ENCODE measurements at places on chromosomes 7 and 10. TPM values are rescaled to one million over a fixed set of nuclear protein-coding genes. Genes with fewer than 3 reads are reported as not detected.

Gene INMT
- 7.8 TPM for total RNA-seq

Gene TBC1D12
- total RNA-seq = 19.0 TPM

GRCh38 chr7:46719616-46720015, 798.5 kb upstream of the IGFBP3 start:
- no peak for DNase-seq

Gene CFTR
- not detected for total RNA-seq

DNA sequence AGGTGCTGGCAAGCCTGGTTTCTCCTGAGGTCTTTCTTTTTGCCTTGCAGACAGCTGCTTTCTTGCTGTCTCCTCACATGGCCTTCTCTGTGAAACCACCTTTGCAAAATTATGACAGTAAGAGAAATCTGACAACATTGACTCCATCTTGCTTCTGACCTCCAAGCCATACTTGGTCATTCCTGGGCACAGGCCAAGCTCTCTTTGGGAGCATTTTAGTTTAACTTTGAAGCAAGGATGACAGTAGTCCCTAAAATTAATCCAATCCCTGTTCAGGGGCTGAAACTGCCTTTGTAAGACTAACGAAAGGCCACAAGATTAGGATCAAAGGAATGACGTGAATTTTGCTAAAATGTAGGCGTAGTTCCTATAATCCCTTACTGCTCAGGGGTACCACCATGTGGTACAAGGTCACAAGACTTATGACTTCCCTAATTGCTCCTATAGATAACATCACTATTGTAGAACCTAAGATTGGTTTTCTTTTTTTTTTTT, 25.1 kb upstream of the NRBF2 start:
- no peak for DNase-seq

Gene CACNA2D1
- total RNA-seq = 16.0 TPM

DNA sequence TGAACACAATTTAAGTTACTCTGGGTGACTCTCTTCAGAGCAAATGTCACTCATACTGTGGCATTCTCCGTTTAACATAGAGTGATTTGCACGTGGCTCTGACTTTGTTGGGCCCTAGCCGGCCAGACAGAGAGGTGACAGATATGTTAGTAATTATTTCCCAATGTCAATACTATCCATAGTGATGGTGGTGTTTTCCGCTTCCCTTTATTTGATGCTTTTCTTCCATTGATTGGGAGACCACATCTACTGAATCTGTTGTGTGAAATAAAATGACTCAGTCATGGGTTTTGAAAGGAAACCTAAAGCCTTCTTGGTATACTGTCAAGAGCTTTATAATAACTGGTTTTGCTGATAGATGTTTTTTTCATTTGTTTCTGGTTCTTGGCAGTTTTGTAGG, 7.4 kb downstream of the AVL9 start:
- no peak for DNase-seq

- DNase-seq = no peak
These were observed 98.5 kb downstream of the SRI start for GRCh38 chr7:88121335-88121734.

GRCh38 chr7:36787933-36788378, 63.7 kb upstream of the AOAH start:
- no peak for DNase-seq

- no peak for DNase-seq
These were observed 35.3 kb upstream of the SEMA3C start for GRCh38 chr7:80954191-80954590.

- DNase-seq = no peak
These were observed 90.8 kb upstream of the FGL2 start for GRCh38 chr7:77290425-77290824.

DNA sequence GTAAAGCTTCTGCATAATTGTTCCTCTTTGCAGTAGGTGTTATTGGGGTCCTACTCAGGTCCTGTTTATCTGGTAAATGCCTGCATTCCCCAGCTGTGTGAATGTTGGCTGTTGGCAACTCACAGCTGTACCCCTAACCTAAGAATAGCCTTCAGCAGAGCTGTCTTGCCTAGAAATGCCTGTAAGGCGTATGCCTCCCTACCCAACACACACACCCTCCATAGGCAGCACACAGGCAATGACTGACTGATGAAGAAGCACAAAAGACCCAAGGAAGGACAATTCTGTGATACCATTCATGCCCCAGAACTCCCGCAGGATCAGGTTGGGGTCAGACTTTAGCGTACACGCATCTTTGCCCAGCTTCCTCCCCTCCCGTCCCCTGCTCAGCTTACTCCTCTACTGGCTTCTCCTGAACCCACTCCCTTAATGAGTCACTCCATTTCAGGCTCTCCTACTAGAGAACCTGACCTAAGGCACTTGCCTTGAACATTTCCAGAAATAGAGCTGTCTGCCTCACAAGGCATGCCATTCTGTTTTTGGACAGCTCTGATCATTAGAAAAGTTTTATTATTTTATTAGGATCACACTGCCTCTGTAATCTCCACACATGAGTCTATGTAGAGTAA, 99.2 kb upstream of the PIK3CG start:
- DNase-seq = no peak

Gene NXPH1
- not detected for total RNA-seq

- DNase-seq = no peak
These were observed 171.9 kb upstream of the LRRN3 start for GRCh38 chr7:110918949-110919548.

All from breast epithelium (tissue), 4 donors.